ENCODE measurements at places on chromosomes 7 and 10.

- DNase-seq = peak; percentile 25
Measured at GRCh38 chr7:101299511-101300464, 21.8 kb downstream of the IFT22 start.

DNA sequence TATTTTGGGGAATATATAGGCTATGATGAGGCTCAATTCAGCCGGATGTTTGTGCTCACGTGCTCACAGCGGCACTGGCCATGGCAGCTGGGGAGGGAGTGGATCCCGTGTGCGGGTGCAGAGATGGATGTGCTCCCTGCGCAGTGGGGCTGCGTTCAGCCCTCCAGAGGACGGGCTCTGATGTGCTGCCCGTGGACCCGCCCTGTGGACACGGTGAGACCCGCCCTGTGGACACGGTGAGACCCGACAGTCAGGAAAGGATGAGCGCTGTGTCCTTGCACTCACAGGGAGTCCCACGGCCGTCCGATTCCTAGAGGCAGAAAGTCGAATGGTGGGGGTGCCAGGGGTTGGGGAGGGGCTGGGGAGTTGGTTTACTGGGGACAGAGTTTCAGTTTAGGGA lies 89.0 kb downstream of the DNAJB6 start:
- DNase-seq = no peak

GRCh38 chr10:25573316-25573715 lies 360.7 kb upstream of the MYO3A start:
- no peak for DNase-seq

DNA sequence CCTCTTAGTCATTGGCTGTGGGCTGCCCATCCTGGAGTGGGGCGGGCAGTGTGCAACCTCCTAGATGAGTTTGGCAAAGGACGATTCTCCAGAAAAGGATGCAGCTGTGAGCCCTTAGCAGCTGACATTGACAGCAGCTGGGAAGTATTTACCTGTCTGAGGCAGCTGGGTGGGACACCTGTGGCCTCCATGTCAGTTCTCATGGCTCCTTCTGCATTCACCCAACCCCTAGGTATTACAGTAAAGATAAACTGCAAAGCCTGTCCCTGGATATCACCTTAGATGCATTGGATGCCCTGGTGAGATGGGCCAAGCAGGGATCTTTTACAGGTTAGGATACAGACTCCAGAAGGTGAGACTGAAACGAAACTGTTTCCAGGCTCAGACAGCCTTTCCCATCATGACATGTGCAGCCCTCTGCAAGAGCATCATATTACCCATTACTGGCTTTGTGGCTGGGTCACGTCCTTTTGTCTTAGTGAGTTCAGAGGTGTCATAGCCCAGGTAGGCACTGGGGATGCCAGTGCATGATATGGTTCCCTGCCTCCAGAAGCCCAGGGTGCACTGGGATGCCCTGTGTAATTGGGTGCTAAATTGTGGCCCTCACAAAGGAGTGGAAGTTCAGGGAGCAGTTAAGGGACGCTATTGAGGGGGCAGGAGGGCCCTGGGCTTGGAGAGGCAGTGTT lies 28.9 kb downstream of the MINDY4 start:
- DNase-seq = no peak

GRCh38 chr7:130950741-130951140 lies 216.7 kb upstream of the KLF14 start:
- DNase-seq = no peak

DNA sequence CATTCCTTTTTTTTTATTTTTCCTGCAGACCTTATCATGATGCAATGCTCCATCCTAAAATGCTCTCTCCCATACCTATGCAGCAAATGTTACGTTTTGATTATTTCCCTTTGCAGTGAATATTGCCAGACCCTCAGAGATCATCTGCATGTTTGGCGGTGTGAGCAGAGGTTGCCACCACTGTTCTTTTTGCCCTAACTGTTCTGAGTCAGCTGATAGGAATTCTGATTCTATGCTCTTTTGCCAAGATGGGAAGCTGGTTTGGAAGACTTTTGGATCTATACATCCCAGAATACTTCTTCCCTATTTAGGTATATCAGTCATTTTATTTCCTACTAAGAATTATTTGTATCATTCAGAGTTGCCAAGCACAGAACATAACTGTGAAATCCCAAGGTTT lies 130.5 kb downstream of the KLF6 start:
- DNase-seq = no peak

Data from hepatocyte (in vitro differentiated cells).